ENCODE measurements at places on chromosomes 5 and 9.

- DNase-seq: no peak
Measured at GRCh38 chr9:77099388-77099787, 77.9 kb upstream of the VPS13A start.

GRCh38 chr9:113955076-113955752, 79.1 kb downstream of the ZNF618 start:
- DNase-seq: peak; percentile 86

GRCh38 chr5:174572591-174572990, 151.8 kb upstream of the MSX2 start:
- DNase-seq: peak; percentile 23

DNA sequence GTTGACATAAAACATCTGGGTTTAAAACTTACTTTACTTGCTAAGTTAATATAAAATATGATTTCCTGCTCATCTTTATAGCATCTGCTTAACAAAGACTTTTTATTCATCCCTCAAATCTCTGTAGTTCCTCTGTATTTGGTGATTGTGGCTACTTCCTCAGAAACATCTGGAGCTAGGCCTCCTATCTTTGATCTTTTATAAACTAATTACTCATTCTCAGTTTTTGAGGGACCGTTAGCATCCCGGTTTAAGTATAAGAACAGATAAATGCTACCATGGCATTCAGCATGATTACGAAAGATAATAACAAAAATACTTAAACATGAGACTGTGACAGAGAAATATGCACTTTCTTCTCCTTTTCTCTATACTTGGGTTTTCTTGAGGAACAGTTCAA, 85.3 kb downstream of the SLC38A9 start:
- DNase-seq: no peak

DNA sequence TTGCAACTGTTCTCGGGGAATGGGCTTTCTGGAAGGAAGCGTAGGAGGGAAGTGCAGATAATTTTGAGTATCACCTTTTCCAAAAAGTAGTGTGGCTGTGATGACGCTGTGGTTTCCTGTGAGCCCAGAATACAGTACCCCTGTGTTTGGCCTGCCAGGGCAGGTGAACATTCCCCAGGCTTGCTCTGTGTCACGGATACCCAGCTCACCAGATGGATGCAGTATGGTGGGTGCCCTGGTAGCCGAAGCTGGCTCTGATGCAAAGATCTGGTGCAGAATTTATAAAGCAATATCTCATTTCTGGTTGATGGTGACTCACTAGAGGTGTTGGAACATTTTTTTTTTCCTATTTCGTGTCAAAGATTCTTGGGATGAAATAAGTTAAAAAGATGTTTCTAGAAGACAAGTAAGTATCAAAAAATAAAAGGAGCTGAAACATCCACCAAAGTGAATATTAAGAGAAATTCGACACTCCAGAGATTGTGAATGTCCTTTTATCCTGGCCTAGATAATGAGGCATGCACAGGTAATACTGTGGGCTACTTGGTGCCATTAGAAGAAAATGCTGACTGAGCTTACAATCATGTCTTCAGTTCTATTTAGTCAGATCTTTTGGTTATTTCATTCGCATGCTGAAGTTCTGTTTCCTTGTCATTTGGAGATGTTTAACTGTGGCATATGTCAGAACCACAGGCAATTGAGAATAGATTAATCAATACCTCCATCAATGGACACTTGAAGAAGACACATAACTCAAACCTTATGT, 200.1 kb downstream of the GADD45G start:
- no peak for DNase-seq

DNA sequence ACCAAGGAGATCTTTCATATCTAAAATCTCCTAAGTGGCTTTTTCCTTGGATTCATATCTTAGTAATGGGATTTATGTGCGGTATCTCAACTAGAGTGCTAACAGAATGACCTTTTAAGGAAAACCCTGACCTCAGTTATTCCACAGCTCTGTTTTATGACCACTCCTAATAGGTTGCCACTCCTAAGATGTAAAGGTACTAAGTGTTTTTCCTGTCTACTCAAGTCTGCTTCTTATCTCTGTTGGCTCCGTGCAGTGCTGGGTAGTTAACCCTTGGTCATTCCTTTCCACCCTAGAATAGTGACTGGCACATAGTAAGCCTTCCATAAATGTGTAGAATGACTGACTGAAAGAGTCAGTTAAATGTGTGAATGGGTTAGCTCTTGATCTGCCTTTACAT, 161.4 kb downstream of the DOCK2 start:
- DNase-seq: no peak

- DNase-seq: no peak
Measured at GRCh38 chr5:115375893-115376292, 79.4 kb upstream of the CCDC112 start.

DNA sequence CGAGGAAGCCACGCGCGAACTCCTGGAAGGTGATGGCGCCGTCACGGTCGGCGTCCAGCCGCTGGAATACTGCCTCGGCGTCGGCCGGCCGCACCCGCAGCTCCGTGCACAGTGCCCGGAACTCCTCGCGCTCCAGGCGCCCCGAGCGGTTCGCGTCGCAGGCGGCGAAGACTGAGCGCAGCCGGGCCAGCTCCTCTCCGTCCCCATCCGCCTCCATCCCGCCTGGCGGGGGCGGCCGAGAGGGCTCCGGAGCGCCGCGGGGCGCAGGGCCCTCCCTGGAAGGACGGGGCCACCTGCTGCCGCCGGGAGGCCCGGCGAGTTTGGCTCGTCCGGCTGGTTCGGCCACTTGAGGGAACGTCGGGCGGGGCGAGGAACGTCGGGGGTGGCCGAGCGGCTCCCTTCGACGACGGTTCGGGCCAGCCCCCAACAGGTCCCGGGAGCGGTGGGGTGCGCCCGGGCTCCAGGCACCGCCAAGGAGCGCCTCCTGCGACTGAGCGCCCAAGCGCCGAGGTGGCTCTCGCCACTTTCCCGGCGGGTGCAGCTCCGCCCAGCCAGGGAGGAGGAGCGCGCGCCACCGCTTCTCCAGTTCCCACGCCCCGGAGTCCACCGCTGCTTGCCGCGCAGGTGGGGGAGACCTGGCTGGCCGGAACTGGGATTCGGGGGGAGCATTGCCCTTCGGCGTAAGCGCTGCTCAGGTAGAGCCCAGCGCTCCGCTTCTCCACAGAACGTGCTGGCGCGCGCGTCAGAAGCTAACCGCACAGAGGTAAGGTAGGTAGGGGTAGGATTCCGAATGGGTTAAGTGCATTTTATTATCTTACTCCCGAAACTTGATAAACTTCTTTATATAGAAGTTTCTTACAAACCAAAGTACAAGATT, at the start of gene RASEF:
Gene RASEF (minus strand): TSS at position 492 of the 877 bp plus-strand sequence. CDS start 275 bp downstream, at position 217.
- peak; percentile 44 for DNase-seq

GRCh38 chr5:59569608-59570334, 323.8 kb downstream of the PDE4D start:
- DNase-seq: no peak

DNA sequence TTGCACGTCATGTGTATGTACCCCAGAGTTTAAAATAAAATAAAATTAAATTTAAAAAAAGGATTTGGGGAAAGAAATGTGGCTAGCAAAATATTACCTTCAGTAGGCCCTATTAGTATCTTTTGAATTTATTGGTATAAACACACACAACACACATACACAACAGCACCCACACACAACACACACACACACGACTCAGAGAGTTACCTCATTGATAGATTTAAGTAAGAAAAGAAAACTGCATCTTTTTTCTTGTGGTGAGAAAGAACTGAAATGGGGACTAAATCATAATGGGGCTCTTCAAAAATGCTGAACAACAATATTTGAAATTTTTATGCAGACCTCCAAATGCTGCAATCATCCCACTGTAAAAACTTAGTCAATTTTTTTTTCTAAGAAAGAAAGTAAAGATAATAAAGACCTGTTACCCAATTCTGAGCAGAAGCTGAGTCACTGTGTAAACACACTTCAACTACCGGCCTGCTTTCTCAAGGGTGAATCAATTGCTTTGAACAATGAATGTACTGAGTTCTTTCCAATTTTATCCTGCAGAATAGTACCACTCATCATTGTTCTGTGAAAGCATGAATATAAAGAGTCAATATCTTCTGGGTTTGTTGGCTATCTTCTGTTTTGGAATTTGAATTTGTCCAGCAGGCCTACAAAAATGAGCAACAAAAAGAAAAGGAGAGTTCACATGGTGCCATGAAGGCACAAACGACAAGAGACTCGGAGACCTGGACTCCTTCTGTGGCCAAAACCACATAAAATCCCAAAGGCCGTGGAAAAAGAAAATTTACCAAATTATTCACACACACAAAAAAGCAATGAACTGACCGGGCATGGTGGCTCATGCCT, 57.9 kb upstream of the CCNG1 start:
- peak; percentile 60 for DNase-seq

DNA sequence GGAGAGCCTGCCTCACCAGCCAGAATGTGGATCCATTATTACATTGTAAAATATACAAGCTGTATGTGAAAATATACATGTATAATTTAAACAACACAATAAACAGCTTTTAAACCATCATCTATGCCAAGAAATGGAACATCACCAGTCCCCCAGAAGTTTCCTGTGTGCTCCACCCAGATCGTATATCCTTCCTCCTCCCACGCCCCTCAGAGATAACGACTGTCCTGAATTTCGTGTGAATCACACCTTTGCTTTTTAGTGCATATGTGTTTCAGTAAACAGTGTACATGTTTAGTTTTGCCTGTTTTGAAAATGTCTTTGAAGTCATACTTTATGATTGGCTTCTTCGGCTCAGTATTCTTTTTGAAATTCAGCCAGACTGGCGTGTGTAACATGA, 134.6 kb upstream of the MYO10 start:
- no peak for DNase-seq

DNA sequence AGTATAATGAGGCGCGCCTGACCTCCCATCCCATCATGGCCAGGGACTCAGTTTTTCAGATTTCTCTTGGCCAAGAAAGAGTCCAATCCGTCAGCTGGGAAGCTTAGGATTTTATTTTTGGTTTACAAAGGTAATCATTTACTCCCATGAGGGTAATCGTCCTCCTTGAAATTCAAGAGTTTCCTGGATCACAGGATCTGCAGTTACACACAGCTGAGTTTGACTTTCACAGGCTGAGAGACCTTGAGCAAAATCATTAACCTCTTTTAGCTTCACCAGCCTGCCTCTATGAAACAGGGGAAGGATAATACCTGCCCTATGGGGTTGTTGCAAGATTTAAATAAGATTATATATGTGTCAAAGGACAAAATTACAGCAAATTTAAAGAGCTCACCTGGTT, 15.4 kb upstream of the AK3 start:
- DNase-seq: no peak

DNA sequence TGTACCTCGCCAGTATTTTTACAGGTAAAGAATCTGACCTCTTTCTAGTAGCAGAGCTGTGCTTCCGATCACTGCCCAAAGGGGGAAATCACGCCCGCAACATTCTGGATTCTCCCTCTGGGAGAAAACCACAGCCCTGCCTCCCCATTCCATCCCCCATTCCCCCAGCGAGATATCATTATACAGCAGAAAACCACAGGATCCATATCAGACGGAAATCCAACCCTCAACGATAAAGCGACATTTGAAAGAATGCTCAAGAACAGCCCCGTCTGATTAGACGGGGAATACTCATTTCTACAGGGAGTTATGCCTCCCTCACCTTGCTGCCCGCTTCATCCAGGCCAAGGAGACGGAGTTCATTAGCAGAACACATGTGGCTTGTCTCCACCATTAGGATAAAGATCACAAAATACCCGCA, 172.8 kb downstream of the COL23A1 start:
- peak; percentile 9 for DNase-seq

DNA sequence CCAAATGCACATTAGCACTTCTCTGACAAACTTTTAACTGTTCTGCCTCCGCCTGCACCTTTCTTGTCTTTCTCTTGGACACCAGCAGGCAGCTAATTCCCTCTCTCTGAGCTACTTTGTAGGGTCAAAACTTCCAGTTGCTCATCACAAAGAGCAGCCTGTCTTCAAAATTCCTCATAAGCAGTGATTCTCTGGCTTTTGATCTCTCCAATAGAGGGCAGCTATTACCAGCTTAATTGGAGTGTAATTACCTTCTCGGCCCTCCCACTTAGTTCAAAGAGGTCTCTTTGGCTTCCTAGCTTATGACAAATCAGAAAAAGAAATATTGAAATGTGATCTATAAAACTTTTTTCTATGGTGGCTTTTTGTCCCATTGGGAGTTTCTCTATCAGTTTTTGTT, 43.6 kb upstream of the RAD23B start:
- no peak for DNase-seq

GRCh38 chr9:99822109-99822805, 572 bp downstream of the NR4A3 start:
- peak; percentile 59 for DNase-seq

GRCh38 chr9:82894548-82894947, 168.4 kb downstream of the RASEF start:
- DNase-seq: no peak

GRCh38 chr5:124797665-124798087, 51.2 kb upstream of the ZNF608 start:
- no peak for DNase-seq

- DNase-seq: no peak
Measured at GRCh38 chr5:132371603-132371994, 2.1 kb downstream of the SLC22A5 start.

GRCh38 chr9:14389657-14390056, 75.7 kb upstream of the NFIB start:
- DNase-seq: peak; percentile 17

- DNase-seq: peak; percentile 3
Measured at GRCh38 chr5:128491291-128491690, 46.8 kb downstream of the FBN2 start.

GRCh38 chr9:94813379-94813778, 86.9 kb downstream of the AOPEP start:
- no peak for DNase-seq

DNA sequence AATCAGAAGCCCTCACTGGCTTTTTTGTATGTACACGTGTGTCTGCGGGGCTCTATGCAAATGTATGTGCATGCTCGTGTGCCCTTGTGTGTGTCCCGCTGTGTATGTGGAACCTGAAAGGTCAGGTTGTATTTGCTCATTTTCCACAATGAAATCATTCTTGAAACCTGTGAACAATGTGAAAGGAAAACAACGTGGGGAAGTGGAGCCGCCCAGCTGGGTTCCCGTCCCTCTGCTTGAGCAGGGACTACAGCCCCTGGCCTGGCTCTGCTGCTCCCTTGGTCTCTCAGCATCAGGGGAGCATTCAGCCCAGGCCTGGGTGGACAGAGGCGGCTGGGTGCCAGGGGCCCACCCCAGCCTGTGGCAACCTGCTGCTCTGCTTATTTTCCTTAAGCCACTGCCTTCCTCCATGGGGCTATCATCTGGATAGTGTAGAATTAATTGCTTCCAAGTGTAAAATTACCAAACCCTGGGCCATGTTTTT, 3.0 kb downstream of the ECSCR start:
- DNase-seq: peak; percentile 62

DNA sequence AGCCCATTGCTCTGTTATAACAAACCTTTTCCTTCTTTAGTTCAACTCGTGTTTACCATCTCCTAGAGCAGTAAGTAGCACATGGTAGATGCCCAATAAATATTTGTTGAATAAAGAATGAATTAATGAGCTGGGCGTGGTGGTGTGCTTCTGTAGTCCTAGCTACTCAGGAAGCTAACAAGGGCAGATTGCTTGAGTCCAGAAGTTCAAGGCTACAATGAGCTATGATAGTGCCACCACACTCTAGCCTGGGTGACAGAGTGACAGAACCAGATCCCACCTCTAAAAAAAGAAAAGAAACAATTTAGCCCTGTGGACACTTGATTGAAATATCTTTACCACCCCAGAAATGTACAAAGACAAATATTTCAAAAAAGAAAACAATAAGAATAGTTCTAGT, 14.6 kb upstream of the PAM start:
- DNase-seq: no peak
